Occipital lobe (tissue), 3 donors: ENCODE measurements at places on chromosomes 16 and 17.

GRCh38 chr16:75086281-75086680, 30.3 kb downstream of the LDHD start:
- no peak for DNase-seq

DNA sequence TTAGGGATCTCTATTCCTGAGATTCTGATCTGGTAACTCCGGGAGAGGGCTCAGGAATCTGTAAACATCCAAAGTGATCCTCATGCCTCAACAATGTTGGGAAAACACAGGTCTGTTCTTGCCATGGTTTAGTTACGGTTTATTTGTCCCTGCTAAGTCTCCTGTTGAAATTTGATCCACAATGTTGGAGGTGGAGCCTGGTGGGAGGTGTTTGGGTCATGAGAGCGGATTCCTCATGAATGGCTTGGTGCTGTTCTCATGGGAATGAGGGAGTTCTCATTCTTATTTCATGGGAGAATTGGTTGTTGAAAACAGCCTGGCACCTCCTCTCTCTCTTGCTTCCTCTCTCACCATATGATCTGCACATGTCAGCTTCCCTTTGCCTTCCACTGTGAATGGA, 608.6 kb upstream of the GOT2 start:
- no peak for DNase-seq

GRCh38 chr16:58046054-58046881, 20.7 kb downstream of the MMP15 start:
- DNase-seq, result no peak

DNA sequence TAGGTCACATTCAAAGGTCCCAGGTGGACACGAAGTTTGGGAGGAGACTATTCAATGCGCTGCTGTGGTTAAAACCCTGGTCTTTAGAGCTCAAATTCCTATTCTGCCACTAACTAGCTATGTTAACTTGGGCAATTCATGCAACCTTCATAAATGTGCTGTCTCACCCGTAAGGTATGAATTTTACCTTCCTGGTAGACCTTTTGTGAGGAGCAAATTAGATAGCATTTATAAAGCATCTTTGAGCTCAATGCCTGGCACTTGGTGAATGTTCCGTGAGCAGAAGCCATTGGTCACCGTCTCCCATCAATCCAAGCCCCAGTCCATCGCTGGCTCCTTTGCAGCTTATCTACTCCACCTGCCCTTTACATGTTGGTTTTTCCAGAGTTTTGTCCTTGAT, 16.6 kb downstream of the CHD9NB start:
- DNase-seq, result no peak
